ENCODE measurements at places on chromosomes 7 and 10. TPM values are rescaled to one million over a fixed set of nuclear protein-coding genes. Genes with fewer than 3 reads are reported as not detected.

PKD1L1 gene
- total RNA-seq = under 0.01 TPM

TEX36 gene
- not detected for total RNA-seq

IFIT2 gene
- 1.9 TPM for total RNA-seq

EGFR gene
- total RNA-seq = 60.3 TPM

PDE6C gene
- not detected for total RNA-seq

TRIM73 gene
- total RNA-seq = 0.59 TPM

MACC1 gene
- 0.05 TPM for total RNA-seq

MRLN gene
- not detected for total RNA-seq

CYP3A4 gene
- total RNA-seq = not detected

CACUL1 gene
- 33.9 TPM for total RNA-seq

CCDC7 gene
- total RNA-seq = 16.6 TPM

HACD1 gene
- total RNA-seq = 30.0 TPM

INSYN2A gene
- total RNA-seq = 0.78 TPM

FAM24A gene
- total RNA-seq = not detected

CREB5 gene
- total RNA-seq = 4.5 TPM

CYP26C1 gene
- 0.09 TPM for total RNA-seq

VGF gene
- 3.0 TPM for total RNA-seq

VSTM4 gene
- total RNA-seq = 1.6 TPM

SEC31B gene
- total RNA-seq = 3.2 TPM

MACROH2A2 gene
- total RNA-seq = 5.6 TPM

KAZALD1 gene
- total RNA-seq = 3.6 TPM

ANK3 gene
- total RNA-seq = 27.5 TPM

RBAK gene
- total RNA-seq = 11.7 TPM

GRID2IP gene
- not detected for total RNA-seq

HELLS gene
- 6.5 TPM for total RNA-seq

ASB15 gene
- total RNA-seq = not detected

AP1S1 gene
- total RNA-seq = 177 TPM

ANKRD61 gene
- total RNA-seq = not detected

ITGB8 gene
- total RNA-seq = 12.6 TPM

ADCYAP1R1 gene
- total RNA-seq = not detected

KCNMA1 gene
- total RNA-seq = 107 TPM

GNAT3 gene
- not detected for total RNA-seq

SLC13A1 gene
- total RNA-seq = not detected

TBRG4 gene
- 54.1 TPM for total RNA-seq

CTAGE15 gene
- total RNA-seq = not detected

STEAP1B gene
- total RNA-seq = 1.5 TPM

C10orf71 gene
- total RNA-seq = not detected

CPXM2 gene
- total RNA-seq = 6.8 TPM

OGDHL gene
- 0.14 TPM for total RNA-seq

PDK4 gene
- under 0.01 TPM for total RNA-seq

LRIT1 gene
- not detected for total RNA-seq

TAS2R5 gene
- 1.2 TPM for total RNA-seq

OPN4 gene
- 0.14 TPM for total RNA-seq

GPR37 gene
- 0.23 TPM for total RNA-seq

HTRA1 gene
- total RNA-seq = 227 TPM

SRRM3 gene
- total RNA-seq = 0.30 TPM

ZNF239 gene
- 7.1 TPM for total RNA-seq
